Aorta (tissue), 5 donors: ENCODE measurements at places on chromosomes 1 and 21. TPM values are rescaled to one million over a fixed set of nuclear protein-coding genes. Genes with fewer than 3 reads are reported as not detected.

DNA sequence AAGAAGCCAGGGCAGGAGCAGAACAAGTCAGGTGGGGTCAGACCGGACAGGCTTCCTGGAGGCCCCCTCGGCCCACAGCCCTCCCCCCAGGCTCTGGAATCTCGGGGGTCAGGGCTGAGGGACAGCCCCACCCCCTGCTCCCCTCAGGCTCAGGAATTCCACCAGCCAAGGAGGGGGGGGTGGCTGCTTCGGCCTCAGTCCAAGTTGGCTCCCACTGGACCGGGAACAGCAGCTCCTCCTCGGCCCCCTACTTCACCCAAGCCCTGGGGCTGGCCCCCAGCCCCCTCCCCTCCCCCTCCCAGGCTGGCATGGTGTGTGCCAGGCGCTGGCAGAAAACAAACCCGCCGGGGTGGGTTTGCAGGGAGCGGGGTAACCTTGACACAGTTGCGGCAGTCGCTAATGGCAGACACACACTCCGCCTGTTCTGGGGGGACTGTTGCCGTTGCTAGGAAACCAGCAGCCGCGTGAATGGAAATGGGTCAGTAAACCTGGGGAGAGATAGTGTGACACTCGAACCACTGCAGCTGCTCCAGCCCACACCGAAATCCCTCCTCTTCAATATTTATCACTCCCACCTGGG lies 32.4 kb downstream of the AHDC1 start:
- no peak for DNase-seq
- H3K4me1 ChIP-seq, result peaks cover 4% of the 10 kb centered on the region
- H3K36me3 ChIP-seq, result no peaks in the 10 kb centered on the region
- H3K27ac ChIP-seq, result peak overlapping the region; percentile 81

- no peak overlapping the region for H3K27ac ChIP-seq
- no peaks in the 10 kb centered on the region for H3K4me1 ChIP-seq
- H3K27me3 ChIP-seq, result no peaks in the 10 kb centered on the region
- peaks cover 6% of the 10 kb centered on the region for H3K36me3 ChIP-seq
- DNase-seq, result no peak
Measured at GRCh38 chr1:156266051-156266450, 16.6 kb downstream of the SMG5 start.

DNA sequence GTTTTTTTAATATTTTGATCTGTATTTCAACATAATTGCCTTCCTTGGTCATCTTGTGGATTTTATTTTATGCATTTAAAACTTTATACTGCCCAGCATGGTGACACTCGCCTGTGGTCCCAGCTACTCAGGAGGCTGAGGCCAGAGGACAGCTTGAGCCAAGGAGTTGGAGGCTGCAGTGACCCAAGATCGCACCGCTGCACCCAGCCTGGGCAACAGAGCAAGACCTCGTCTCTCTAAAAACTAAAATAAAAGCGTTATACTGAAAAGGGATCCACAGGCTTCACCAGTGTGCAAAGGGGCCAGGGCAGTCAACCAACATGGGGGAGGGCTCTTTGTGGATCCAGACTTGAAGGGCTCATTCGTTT lies 1.4 kb downstream of the NID1 start:
- H3K27ac ChIP-seq, result no peak overlapping the region
- no peaks in the 10 kb centered on the region for H3K36me3 ChIP-seq
- no peaks in the 10 kb centered on the region for H3K27me3 ChIP-seq
- no peaks in the 10 kb centered on the region for H3K4me1 ChIP-seq

DNA sequence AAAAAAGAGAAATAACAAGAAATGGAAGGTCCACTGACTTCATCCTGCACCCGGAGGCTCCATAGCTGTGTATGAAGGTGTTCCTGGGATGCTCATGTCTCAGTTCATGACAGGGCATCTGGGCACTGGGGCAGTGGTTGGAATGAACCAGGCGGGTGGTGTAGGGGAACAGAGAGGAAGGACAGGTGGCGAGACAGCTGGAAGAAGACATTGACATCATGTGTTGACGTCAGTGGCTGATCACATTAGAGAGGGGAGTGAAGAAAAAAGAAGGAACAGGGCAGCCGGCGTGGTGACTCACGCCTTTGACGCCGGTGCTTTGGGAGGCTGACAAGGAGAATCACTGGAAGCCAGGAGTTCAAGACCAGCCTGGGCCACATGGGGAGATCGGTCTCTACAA lies 50.1 kb downstream of the HUNK start:
- H3K4me1 ChIP-seq, result no peaks in the 10 kb centered on the region
- no peak overlapping the region for H3K27ac ChIP-seq
- H3K4me3 ChIP-seq, result no peak overlapping the region
- DNase-seq, result no peak

GRCh38 chr1:41513383-41513735 lies 28.9 kb upstream of the EDN2 start:
- no peak for DNase-seq
- no peaks in the 10 kb centered on the region for H3K4me1 ChIP-seq
- no peaks in the 10 kb centered on the region for H3K27me3 ChIP-seq

GRCh38 chr1:190578017-190578416 lies 100.4 kb upstream of the BRINP3 start:
- no peak overlapping the region for H3K27ac ChIP-seq
- no peak overlapping the region for H3K4me3 ChIP-seq
- no peaks in the 10 kb centered on the region for H3K36me3 ChIP-seq
- H3K4me1 ChIP-seq, result no peaks in the 10 kb centered on the region
- no peak for DNase-seq

DNA sequence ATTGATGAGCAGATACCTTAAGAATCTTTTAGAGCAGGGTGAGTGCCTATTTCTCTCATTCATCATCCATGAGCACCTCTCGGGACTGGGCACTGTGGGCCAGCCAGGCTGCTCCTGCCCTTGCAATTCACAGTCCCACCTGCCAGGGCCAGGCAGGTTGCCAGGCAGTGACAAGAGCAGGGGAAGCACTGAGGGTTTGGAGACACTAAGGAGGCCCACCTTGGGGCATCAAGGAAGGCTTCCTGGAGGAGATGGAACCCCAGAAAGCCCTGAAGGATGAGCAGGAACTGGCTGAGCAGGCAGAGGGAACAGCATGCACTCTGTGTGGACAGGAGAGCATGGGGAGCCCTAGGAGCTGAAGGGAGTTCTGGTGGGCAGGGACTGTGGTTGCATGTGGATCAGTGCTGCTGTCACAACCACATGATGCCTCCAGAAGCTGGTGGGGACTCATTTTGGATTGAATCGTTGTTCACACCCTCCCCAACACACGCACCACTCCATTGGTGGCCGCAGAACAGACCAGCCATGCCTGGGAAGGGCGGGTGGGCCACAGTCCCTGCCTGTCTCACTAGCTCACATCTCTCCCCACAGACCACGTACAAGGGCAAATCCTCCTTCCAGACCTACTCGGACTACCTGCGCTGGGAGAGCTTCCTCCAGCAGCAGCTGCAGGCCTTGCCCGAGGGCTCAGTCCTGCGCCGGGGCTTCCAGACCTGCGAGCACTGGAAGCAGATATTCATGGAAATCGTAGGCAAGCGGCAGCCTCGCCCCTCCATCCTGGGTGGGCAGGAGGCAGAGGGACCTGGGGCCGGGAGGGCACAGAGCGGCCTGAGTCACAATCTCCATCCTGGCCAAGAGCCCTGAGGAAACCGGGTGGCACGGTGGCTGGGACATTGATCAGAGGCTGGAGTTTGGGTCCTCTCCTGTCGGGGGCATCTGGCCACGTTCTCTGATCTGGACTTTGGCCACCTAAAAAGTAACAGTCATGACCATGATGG lies 55.1 kb downstream of the DISP3 start:
- no peaks in the 10 kb centered on the region for H3K27me3 ChIP-seq
- no peak overlapping the region for H3K4me3 ChIP-seq
- no peak overlapping the region for H3K27ac ChIP-seq
- no peaks in the 10 kb centered on the region for H3K4me1 ChIP-seq
- DNase-seq, result no peak
- H3K36me3 ChIP-seq, result no peaks in the 10 kb centered on the region

DNA sequence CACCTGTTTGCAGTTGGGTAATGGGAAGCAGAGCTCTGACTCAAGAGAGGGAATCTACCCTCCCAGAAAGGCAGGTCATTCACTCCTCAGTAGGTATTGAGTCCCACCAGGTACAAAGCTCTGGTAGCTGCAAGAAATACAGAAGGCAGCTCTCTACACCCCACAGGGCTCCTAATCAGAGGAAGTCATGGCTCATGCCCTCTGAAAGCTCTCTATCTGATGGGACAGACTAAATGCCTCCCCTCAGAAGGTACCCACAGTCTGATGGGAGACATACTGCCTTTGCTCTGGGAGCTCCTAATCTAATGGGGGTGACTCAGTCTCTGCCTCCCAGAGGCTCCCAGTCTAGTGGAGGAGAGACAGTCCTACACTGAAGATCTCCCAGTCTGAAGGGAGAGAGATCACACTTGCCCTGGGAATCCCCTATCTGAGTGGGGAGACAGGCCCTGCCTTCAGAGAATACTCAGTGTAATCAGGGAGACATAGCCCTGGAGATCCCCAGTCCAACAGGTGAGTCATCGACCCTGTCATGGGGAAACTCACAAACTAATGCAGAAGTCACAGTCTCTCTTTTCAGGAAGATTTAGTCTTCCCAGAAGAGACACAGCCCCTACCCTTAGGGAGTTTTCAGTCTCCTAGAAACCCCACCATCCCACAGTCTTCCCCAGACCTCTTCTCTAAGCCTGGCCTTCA lies 23.7 kb downstream of the CAMK1G start:
- no peaks in the 10 kb centered on the region for H3K27me3 ChIP-seq
- no peaks in the 10 kb centered on the region for H3K4me1 ChIP-seq
- H3K36me3 ChIP-seq, result no peaks in the 10 kb centered on the region
- no peak for DNase-seq

Gene CD160
- total RNA-seq, result not detected

Gene OR2T35
- not detected for total RNA-seq
